ENCODE measurements at places on chromosomes 3 and 15.

GRCh38 chr3:101026244-101026643 is 33.0 kb upstream of the ABI3BP start:
- DNase-seq, result no peak

DNA sequence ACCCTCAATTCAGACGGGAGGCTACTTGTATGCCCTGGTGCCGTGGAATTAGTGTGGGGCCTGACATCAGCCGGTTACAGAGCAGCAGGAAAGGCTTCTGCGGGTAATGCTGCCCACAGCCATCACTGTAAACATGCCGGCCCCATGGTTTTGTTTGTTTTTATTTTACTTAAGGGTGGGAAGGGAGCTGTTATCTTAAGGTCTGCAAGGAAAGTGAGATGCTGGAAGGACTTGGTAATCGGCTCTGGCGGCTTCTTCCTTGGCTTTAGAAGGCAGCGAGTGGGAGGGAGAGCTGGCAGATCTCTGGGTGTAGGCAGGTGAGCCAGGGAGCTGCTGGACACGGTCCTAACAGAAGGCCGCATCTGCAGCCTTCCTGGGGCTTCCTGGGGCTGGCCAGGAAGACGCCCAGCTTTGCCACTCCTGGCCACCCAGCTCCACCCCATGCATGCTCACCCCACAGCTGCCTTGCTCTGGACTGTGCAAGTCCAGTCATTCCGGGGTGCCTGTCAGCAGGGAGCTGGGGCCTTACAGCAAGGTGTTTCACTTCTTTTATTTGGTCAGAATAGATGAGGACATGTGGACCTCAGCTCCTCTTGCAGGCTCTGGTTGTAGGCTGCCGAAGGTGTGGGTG is 54.1 kb upstream of the FURIN start:
- peak; percentile 39 for DNase-seq

- no peak for DNase-seq
These were observed 59.4 kb downstream of the MYO9A start for GRCh38 chr15:72058585-72058984.

DNA sequence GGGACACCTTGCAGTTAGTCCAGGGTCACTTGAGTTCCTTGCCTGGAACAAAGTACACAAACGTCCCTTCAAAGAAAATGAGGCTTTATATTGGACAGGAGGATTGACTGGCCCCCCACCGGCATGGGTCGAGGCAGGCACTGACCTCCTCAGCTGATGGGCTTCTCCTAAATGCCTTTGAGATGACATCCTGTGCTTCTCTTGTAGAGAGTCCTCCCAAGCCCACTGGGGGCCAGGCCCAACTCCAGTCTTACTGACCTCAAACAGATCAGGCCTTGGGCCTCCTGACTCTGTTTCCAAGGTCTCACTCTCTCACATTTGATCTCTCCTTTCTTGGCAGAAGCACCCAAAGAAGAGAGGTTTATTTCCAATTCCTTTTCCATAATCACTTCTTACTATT is 516.1 kb downstream of the MCTP2 start:
- no peak for DNase-seq

DNA sequence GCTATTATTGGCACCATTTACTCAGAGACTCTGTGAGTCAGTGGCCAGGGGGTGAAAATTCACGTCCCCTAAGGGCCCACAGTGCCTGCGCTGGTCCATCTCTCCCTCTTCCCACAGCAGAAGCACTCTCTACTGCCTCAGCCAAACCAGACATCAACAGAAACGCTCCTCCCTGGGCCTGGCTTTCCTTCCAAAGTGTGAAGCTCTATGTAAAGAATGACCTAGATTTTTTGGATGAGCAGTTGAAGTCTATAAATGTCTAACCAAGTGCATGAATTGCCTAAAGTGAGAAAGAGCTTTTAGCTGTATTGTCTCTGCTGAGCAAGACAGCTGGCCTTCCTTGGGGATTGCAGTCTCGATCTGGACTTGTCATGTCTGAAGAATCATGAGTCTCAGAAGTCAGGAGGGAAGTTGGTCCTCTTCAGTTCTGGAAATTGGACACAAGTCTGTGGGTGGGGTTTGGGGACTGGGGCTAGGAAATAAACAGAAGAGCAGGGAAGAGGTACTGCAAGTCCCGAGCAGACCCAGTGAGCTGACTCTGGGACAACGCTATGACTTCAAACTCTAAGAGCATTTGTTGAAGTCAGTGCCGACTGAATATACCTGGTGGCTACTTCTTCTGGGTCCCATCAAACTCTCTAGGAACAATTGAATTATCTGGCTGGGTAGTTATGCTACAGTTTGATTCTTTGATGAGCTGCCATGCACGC is 29.0 kb downstream of the RASGRP1 start:
- DNase-seq, result no peak

DNA sequence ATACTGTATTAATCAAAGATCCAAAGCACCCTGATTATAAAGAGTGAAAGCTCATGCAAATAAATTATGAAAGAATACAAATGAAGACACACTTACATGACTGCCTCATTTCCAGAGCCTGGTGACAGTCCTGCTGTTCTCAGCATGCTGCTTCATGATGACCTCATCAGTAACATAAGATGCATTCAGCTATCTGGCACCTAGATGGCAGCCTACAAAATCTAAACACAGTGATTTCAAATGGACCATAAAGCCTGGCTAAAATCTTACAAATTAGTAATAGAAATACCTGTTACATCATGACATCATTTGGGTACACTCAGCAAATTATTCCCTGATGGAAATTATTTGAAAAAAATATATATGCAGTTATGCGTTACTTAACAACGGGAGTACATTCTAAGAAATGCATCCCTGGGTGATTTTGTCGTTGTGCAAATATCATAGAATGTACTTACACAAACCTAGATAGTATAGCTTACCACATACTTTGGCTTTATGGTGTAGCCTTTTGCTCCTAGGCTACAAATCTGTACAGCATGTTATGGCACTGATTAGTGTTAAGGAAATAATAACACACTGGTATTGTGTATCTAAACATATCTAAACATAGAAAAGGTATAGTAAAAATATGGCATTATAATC is 207.2 kb downstream of the EPHA3 start:
- DNase-seq, result peak; percentile 18

DNA sequence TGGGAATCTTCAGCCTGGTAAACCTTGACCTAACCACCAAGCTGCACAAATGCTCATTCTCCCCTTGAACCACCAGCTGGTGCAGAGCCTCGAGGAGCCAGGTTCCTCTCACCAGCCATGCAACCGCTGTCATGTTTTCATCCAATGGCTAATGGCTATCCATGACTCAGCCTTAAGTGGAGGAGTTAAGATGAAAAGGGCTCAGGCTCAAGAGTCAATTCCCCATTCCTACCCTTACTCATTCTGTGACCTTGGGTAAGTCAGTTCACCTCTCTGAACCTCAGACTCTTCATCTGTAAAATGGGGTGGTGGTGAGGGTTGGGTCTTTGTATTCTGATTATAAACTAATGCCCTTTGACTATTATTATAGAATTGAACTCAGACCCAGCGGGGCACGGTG is 515.6 kb downstream of the SHQ1 start:
- DNase-seq, result no peak

DNA sequence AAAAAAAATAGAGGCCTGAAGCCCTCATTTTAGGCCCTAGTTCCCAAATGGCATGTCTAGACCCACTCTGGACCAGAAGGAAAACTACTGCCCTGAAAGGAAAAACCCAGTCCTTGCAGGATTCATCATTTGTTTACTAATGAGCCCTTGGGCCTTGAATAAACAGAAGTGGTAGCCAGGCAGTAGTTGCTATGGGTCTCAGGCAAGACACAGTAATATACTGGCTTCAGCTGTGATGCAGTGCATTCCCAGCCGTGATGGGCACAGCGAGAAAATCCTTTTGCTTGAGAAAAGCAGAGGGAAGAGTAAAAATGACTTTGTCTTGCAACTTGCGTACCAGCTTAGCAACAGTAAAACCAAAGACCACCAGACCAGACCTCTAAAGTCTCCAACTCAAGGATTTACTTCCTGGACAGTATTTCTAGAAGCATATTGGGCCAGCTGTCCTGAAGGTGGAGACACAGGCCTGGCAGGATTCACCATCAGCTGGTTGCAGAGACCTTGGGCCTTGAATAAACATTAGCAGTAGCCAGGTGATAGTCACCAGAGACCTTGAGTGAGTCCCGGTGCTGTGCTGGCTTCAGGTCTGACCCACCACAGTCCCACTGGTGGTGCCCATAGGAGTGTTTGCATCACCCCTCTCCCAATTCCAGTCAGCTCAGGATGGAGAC is 208.3 kb upstream of the SLITRK3 start:
- no peak for DNase-seq

- no peak for DNase-seq
These were observed 327.8 kb downstream of the RBMS3 start for GRCh38 chr3:29608414-29609327.

GRCh38 chr3:150081084-150081483 is 110.4 kb upstream of the PFN2 start:
- no peak for DNase-seq

GRCh38 chr3:71225951-71226564 is 357.5 kb downstream of the FOXP1 start:
- no peak for DNase-seq
